ENCODE measurements at places on chromosomes 4 and X. TPM values are rescaled to one million over a fixed set of nuclear protein-coding genes. Genes with fewer than 3 reads are reported as not detected.

GRCh38 chr4:121255986-121256750 is 92.0 kb upstream of the TNIP3 start:
- peak; percentile 95 for DNase-seq

PHOX2B gene
- total RNA-seq = not detected

ZCCHC12 gene
- not detected for total RNA-seq

DNA sequence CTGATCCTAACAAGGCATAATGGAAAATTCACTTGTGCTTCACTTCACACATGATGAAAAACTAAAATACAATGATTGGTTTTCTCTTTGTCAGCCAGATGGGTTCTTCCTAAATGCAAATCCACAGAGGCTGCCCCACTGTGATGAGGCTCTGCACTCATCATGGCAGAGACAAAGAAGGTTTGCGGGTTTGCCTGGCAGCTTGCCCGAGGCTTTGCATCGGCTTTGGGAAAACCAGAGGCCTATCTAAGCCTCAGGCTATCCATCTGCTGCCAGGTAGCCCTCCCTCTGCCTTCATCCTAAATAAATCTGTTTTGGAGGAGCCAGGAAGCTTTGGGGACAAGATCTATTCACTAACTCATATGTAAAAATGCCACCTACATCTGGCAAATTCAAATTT is 244.2 kb downstream of the PACRGL start:
- DNase-seq = no peak

GSTCD gene
- 23.1 TPM for total RNA-seq

GRCh38 chrX:72568406-72569092 is 4.1 kb downstream of the HDAC8 start:
- no peak for DNase-seq

GAK gene
- total RNA-seq = 121 TPM
